Stimulated activated naive B cell treated with anti-CD40 and anti-IgM and Interleukin-4, amounts not matched to agents 10 μg/mL and 1 μg/mL and 100 μg/mL, for 72 hours (primary cell): ENCODE measurements at places on chromosomes 3 and 15.

DNA sequence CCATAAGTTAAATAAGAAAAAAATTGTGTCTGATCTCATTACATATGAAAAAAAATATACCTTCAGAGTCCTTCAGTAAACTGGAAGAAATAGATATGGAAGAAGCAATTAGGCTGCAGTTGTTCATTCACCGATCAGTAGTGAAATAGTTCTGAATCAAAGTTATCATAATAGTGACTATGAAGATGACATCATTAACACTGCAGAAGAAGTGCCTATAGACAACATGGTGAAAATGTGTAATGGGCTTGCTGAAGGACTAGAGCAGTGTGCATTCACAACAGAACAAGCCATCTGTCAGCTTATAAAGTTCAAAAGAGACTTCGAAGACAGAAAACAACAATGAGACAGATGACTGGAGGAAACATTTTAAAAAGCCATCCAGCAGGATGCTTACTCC lies 144.5 kb downstream of the NAALADL2 start:
- no peak for DNase-seq

GRCh38 chr3:29347412-29347811 lies 66.5 kb downstream of the RBMS3 start:
- no peak for DNase-seq

- no peak for DNase-seq
Measured at GRCh38 chr3:170603770-170604510, 18.1 kb upstream of the SLC7A14 start.

- DNase-seq = no peak
Measured at GRCh38 chr15:71651750-71652186, 158.6 kb upstream of the NR2E3 start.
